ENCODE measurements at places on chromosomes 11 and 22.
A peak's percentile ranks its signal among the peaks of the same experiment; 100 is the strongest.

- DNase-seq: no peak
These were observed 65.7 kb downstream of the SGSM1 start for GRCh38 chr22:24871611-24872205.

- no peak for DNase-seq
These were observed 24.3 kb upstream of the OR8D2 start for GRCh38 chr11:124344346-124344745.

- no peak for DNase-seq
These were observed 894 bp downstream of the ADA2 start for GRCh38 chr22:17218341-17218740.

GRCh38 chr11:2463766-2464277, 19.0 kb downstream of the KCNQ1 start:
- no peak for DNase-seq

GRCh38 chr22:23522623-23523251, 57.4 kb downstream of the IGLL1 start:
- DNase-seq: peak; percentile 76

- DNase-seq: peak; percentile 57
These were observed 2.4 kb downstream of the LARGE1 start for GRCh38 chr22:33917744-33918406.

DNA sequence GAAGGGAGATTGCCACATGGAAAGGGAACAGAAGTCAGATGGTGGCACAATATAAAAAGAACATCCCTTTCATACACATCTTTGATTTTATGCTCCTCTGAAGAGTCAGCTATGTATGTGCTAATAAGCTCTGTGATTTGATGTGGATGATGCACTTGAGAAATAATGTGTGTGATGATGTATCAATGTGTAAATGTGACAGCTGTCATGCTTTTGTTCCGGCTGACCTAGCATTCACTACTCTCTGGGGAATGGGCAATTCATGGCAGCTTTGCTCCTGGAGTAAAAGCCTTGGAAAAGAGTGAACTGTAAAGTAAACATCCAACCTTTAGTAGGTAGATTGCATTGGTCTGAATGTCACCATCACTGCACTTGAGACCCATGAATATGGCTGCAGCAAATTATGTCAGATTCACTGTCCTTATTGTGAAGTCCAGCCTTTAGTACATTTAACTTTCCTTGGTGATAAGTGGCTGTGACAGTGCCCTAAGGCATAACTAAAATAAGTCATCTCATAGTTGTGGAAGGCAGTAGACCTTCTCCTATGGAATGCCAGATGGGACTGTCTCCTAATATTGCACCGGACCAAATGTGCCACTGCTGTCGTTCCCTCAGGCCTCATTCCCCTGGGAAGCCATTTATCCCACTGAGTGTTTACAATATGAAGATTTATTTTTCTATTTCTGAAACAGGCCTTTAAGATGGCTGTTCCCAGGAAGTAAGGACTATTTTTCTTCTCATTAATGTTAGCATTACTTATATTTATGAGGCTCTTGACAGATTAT, 178.2 kb upstream of the CCDC90B start:
- no peak for DNase-seq

- no peak for DNase-seq
These were observed 54.9 kb downstream of the GLYATL1 start for GRCh38 chr11:58994171-58994570.

GRCh38 chr11:93577286-93577685, 34.1 kb upstream of the SMCO4 start:
- no peak for DNase-seq

- peak; percentile 42 for DNase-seq
These were observed 116.8 kb upstream of the GRAMD1B start for GRCh38 chr11:123313262-123313661.

DNA sequence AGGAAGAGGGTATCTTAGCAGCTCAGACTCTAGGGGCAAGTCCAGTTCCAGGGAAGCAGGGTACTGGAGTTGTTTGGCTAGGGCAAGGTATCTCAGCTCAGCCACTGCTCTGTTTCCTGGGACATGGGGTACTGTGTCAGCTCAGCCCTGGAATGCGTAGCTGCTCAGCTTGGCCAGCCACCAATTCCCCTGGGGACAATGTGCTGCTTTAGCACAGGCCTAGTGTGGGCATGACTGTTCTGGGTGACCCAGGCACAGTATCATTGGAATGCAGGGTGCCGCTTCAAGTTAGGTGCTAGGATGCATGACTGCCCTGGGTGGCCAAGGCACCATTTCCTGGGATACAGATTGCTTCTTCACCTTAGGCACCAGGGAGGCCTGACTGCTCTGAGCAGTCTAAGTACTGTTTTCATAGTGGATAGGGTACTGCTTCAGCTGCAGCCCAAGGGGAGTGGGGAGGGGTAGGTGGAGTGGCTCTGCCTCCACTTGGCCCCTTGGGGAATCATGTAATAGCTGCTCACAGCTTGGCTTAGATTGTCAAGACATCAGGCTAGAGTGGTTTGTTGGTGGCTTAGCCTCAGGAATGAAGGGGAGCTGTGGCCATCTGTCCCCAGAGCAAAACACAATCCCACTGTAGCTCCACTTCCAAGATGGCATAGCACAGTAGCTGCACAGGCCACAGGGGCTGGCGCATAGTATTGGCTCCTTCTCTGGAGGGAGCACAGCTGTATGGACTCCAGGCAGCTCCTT, 36.0 kb downstream of the MADD start:
- no peak for DNase-seq

DNA sequence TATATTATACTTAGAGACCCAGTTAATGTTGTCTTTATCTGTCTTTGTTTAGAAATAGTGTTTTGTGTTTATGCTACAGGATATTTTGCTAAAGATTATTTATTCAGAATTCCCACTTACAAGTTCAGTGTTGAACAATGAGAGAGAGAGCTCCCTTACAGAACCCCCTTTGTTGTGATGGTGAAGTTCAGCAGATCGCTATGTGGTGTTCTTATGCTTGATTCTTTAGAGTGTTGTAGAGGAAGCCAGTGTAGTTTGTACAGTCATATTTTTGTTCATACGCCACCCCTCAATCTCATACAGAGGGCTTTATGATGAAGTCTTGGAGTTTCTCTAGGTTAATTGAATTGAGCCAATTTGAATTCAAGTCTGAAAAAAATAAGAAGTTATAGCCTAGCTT, 150.2 kb downstream of the TMEM135 start:
- no peak for DNase-seq

GRCh38 chr22:41289671-41290070, 3.7 kb upstream of the RANGAP1 start:
- DNase-seq: no peak

DNA sequence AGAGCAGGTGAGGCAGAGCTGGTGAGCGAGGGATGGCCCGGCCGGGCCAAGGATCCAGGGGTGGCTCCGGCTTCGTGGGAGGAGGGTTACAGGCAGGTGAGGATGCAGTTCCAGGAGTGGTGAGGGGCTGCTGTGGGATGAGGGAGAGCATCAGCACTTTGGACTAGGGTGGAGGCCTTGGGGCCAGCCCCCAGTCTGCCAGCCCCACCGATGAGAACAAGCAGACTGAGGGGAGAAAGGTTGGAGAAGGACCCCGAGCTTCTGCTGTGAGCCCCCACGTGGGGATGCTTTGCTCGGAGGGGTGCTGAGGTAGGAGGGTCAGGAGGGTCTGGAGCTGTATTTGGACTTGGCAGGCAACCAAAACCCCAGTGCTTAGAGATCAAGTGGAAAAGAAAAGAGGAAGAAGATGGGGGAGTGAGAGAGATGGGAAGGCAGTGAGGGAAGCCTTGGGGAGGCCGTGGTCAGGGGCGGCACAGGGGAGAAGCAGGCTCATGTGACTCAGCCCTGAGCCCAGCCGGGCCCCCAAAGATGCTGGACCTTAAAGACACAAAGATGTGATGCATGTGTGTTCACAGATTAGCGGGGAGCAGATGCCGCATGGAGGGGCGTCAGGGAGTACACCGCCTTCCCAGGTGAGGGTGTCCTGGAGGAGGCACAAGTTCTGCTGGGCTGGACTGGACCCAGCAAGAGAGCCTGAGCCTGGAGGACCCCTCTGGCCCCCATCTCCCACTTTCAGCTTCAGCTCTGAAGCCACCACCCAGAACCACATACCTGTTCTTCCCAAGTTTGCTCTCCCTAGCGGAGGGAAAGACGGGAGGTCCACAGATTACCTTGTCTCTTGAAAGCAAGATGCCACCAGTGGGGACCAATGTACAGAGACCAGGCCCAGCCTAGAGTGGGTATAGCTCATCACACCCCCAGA, 91.3 kb downstream of the CDKN1C start:
- no peak for DNase-seq

DNA sequence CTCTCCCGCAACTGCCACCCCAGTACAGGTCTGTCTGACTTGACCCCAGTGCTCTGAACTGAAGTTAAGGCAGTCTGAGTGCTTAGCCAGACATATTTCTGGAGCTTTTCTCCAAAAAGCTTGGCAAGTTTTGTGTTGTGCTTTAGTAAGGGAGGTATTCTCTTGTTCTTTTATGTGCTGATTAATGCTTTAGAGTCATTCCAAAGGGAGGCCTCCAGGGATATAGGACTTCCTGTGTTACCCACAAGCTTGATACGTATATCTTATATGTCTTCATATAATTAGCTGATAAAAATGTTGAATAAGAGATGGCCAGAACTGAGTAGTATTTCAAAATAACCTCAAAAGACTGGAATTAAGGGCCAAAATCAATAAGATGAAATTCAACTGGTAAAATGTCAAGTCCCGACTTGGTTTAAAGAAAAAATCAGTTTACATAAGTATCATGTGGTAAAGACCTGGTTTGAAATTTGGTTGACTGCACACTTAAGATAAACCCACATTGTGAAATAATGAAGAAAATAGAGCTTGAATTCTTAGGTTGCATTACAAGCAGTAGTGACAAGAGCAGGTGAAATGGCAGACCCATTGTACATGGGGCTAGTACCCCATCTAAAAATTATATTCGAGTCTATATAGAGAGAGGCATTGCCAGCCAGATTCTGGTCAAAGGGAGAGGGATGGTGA, 226.9 kb downstream of the SNX19 start:
- no peak for DNase-seq

DNA sequence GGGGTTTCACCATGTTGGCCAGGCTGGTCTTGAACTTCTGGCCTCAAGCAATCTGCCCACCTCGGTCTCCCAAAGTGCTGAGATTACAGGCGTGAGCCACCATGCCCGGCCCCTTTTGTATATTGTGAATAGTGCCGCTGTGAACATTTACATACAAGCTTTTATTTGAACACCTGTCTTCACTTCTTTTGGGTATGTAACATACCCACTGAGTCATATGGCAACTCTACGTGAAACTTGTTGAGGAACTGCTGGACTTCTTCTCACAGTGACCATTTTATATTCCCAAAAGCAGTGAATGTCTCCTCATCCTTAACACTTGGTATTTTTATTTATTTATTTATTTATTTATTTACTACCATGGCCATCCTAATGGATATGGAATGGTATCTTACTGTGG, 3.9 kb upstream of the SCT start:
- DNase-seq: no peak

- no peak for DNase-seq
These were observed 281.7 kb upstream of the MTNR1B start for GRCh38 chr11:92687724-92688123.

GRCh38 chr22:29912605-29913398, 29.8 kb downstream of the MTMR3 start:
- no peak for DNase-seq

- no peak for DNase-seq
These were observed 102.2 kb downstream of the SGSM3 start for GRCh38 chr22:40472579-40472978.

GRCh38 chr11:126423743-126424142, 68.3 kb downstream of the ST3GAL4 start:
- no peak for DNase-seq

DNA sequence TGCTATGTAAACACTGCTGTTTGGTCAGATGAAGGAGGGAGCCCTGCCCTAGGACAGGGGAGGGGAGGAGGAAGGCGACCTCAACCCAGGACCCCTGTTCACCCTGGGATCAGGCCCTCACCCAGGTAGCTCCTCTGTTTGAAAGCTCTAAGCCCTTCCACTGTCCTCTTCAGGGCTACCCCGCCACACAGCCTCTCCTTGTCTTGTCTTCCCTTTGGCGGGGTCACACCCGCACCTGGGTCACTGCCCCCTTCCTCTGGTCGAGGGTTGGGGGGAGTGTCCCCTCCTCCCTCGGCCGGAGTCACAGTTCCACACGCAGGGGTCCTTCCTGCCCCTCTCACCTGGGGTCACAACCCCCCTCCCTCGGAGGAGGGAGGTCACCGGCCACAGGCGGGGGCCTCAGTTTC, 463 bp upstream of the PTPMT1 start:
- DNase-seq: no peak

- DNase-seq: no peak
These were observed 32.2 kb upstream of the SHANK2 start for GRCh38 chr11:71284525-71285092.

GRCh38 chr22:30393885-30394284, 2.9 kb upstream of the SEC14L2 start:
- DNase-seq: peak; percentile 18

GRCh38 chr11:73416786-73417185, 40.6 kb downstream of the RELT start:
- no peak for DNase-seq

GRCh38 chr11:46360878-46361277, 13.6 kb downstream of the DGKZ start:
- DNase-seq: no peak

DNA sequence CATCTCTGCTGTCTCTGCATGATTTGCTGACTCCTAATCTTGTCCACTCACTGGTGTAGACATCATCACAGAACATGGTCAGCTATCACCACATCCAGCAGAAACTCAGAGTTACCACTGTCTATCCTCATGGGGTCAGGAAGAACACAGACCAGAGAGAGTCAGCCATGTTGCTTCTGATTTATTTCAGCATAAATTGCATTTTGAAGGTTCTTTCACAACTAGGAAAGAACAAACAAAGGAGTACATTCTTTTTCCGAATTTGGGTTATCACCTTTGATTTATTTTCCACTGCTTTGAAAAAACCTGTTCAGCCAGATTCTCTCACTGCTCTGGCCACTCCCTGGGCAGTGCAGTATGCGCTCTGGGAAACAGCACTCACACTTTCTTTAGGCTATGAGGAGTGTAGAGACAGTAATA, 172.0 kb upstream of the MTMR2 start:
- DNase-seq: no peak

DNA sequence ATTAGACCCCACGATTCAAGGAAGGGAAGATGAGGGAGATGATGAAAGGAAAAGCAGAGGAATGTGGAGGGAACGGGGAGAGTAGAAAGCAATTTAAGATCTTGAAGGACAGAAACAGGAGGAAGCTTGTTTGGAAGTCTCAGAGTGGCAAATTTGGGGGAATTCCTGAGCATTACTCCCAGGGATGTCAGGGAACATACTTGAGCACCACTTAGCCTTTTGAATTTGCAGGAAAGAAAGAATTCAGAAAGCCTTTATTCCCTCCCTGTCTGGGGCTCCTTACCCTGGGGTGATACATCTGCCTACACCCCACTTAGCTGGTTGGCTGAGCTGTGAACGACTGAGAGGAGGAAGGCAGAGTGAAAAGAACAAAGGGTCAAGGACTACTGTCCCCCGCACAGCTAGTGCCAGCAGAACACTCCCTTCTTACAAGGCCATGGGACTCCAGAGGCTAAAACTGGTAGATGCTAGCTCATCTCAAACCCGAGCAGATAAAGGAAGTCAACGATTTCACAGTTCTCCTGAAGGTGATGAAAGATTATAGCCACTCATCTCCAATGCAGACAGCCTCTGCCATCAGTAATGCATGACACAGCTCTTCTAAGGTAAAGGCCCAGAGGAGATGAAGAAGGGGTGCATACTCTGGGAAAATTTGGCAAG, 84.0 kb upstream of the AKIP1 start:
- DNase-seq: no peak

- no peak for DNase-seq
These were observed 427.0 kb upstream of the DDI1 start for GRCh38 chr11:103609117-103610066.

Measured in H7 (cell line).